ENCODE measurements at places on chromosomes 1 and 21.

DNA sequence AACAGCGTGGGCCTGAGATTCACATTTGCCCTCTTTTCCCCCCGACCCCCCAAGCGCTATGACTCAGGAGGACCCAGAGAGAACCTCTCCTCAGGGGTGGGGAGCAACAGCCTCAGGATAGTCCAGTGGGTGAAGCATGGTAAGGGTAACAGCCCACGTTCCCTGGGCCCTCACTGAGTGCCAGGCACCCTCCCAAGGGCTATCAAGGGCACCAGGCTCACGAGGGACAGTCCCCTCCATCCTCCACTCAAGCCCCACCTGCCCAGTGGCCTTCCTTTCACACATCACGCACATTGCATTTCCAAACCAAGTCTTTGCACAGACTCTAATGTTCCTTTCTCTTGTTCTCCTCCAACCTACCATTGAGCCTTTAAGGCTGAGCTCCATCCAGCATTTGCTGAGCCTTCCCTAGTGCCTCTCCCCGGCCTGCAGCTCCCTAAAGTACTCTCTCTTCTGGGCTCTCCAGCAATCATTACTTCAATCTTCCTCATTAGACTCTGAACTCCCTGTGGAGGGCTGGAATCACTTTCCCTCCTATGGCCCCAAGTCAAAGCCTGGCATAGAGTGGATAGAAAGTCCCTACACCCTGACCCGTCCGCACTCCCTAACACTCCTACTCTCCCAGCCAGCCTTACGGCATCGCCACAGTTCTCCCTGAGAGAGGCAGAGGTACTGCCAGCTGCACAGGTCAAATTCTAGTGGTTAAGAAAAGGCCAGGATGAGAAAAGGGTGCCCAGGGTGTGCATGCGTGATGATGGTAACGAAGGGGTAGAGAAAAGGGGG lies 1.0 kb downstream of the AKR7A2 start:
- no peak for DNase-seq

DNA sequence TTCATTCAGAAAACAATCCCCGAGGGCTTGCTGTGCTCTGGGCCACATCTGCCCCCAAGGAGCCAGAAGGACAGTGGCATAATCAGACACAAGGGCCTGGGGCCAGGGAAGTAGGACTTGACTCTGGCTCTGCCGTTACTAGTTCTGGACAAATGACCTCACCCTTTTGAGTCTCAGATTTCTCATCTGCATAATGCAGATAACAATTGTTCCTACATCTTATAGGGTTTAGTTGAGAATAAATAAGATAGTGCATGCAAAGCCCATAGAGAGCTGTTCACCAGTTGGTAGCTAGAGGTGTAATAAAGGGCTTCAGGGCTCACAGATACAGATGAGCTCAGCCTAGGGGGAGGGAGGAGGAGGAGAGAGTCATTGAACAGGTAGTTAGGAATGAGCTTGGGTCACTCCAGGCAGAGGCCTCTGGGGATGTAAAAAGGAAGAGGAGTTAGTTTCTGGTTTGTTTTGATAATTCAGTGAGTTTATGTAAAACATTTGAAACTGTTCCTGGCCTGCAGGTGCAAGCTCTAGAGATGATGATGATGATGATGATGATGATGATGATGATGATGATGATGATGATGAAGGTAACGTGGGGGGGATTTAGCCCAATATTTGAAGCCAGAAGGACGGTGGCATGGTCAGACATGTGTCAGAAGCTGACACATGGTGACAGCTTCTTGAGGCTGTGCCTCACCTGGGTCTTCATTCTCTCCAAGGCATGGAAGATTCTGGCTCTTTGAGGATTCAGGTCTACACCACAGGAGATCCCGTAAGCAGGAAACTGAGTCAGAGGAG lies 858 bp downstream of the LACTBL1 start:
- no peak for DNase-seq

DNA sequence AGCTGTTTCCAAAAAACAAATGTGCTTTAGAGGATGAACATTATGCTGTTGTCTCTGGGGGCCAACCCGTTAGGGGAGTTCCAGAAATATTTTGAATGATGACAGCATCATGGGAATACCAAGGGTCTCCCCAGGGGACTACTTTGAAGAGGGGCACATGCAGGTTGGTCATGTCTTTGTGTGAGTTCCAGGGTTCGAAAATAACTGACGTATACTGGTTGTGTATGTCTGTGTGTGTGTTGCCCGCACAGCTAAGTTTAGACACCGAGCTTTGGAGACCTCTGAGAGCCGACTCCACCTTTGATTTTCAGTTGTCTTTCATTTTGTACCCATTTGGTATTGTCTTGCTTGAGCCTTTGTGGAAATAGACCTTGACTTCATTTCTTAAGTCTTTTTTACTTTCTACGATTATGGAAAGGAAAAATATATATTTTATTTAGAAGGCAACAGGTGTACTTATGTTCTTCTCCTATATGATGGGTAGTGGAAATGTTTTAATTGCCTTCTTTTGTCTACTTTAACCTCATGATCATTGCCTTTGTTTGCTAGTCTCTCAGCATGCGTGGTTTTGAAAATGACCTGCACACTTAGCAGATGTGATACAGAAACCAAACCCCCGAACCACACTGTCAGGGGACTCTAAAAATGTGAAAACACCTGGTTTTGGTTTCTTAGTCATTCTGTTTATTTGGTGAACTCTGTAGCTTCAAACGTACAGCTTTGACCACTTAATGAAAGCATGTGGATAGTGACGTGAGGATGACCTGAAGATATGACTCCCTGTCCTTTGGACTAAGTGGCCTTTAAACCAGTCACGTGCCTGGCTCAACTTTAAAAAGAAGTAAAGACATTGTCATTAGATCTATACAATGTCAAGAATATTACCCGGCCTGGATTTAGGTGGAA lies 56.5 kb downstream of the GALNT2 start:
- no peak for DNase-seq

GRCh38 chr1:42992054-42992571 lies 33.4 kb upstream of the SLC2A1 start:
- no peak for DNase-seq

GRCh38 chr1:65281846-65282245 lies 27.5 kb upstream of the DNAJC6 start:
- no peak for DNase-seq

DNA sequence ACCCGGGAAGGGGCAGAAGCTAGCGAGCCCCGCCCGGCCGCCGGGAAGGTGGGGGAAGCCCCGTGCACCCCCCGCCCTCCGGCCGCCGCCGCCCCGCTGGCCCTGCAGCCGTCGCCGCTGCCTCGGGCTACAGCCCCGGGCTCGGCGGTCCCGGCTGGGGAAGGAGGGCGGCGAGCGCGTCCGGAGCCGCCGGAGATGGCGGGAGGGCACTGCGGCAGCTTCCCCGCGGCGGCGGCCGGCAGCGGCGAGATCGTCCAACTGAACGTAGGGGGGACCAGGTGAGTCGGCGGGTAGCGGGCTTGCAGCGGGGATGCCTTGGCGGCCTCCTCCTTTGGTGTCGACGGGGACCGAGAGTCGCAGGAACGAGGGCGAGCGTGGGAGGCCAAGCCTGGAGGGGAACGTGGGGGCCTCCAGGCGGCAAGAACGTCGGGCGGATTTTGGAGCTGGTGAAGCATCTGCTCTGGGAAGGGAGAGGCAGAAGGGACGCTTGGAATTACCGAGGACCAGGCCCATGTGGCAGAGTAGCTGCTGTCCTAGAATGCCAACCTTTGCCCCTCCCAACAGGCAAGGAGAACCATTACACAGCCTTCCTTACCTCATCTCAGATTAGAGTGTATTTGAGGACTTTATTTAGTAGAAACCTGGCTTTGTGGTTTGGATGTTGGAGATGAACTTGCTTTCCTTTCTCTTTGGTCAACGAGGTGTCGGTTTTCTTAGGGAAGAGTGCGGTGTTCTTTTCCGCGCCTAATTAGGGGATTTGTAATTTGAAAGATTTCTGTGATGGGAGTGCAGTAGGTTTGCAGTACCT lies 591 bp downstream of the KCTD3 start:
- DNase-seq, result no peak

DNA sequence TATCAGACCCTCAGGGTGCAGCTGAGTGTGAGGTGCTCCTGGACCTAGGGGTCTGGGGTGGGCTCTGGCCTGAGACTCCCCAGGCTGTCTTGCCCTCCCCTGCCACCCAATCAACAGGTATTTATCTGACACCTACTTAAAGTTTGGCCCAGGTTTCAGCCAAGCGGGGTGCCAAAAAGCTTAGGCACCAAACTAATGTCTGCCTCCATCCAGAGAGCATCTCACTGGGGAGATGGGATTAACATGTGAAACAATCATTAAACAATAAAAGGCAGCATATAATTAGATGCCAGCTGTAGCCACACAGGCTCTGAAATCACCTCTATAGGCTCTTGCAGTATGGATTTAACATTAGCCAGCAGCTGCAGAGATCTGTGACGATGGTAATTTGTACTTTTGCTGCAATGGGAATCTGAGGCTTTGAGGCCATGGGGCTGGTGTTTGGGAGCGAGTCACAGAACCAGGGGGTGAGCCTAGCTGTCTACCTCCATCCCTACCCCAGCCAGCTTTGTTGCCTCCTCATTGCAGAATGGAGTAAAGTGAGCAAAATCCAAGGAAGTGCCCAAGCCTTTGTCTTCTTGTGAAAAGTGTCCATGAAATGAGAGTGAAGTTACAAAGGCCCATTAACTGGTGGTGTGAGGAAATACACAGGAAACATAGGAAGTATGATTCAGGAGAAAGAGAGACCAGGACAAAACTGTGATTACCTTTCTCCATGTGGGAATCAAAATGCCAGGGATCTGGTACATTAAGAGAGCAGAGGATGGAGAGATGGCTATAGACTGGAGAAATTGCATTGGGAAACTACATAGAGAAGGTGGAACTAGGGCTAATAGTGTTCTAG lies 36.1 kb downstream of the EIF2D start:
- DNase-seq, result no peak

DNA sequence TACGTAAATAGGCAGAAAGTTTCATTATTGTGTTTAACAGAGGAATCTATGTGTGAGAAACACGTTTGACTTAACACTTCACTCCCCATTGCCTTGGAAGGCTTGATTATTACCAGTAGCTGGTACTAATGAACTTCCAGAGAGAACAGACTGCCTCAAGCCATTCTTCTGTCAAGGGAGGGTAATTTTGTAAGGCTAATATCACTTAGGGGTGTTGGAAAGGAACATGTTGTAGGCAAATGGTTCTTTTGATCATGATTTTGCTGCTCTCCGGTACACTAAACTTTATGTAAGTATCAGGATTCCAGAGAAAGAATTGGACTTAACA lies 1.8 kb downstream of the LAMC1 start:
- no peak for DNase-seq

DNA sequence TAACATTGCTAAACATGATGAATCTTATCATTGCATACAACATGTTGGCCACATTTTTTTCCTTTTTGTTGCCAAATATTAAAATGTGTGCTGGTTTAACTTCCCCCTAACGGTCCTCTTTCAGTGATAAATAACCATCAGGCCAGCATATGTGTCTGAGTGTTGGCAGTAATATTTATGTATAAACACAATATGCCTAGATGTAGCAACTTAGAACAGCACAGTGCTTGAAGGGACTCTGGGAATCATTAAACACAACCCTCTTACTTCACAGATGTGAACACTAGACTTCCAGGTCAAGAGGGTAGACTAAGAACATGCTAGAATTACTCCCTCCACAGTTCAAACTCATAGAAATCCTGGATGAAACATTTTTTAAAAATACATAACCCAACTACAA lies 581.8 kb downstream of the PLPP3 start:
- DNase-seq, result no peak

- DNase-seq, result no peak
Measured at GRCh38 chr1:203173566-203173965, 2.1 kb downstream of the MYBPH start.

- DNase-seq, result no peak
Measured at GRCh38 chr1:174931214-174931613, 68.5 kb upstream of the CACYBP start.

DNA sequence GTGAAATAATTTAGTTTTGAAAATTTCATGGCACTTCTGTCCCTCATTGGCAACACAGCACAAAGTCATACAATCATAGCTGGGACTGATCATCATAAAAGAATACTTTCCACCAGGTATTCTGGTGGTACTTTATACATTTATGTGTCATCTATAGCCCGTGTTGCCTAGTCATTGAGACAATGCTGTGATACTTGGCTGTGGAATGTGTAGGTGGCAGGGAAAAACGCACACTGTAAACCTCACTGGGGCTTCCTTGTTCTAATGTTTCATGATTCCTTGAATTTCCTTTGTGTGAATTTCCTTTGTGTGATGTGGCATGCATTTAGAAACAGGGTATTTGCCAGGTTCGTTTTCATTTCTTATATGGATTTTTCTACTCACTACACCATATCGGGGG lies 118.3 kb downstream of the FMN2 start:
- DNase-seq, result no peak

DNA sequence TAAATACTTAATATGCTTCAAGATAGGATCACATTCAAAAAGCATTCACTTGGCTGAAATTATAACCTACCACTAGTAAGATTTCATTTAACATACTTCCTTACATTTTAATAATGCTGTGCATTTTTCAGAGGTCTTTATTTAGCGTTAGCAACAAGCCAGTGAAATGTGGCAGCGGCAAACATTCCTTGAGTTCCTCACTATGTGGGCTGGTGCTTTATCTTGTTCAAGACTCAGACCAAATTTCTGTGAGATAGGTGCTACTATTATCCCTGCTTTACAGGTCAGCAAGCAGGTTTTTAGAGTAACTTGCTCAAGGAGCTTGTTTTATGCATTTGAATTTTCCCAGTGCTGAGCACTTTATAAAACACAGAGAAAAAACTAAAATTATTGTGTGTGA lies 132.7 kb downstream of the PLPPR4 start:
- no peak for DNase-seq

DNA sequence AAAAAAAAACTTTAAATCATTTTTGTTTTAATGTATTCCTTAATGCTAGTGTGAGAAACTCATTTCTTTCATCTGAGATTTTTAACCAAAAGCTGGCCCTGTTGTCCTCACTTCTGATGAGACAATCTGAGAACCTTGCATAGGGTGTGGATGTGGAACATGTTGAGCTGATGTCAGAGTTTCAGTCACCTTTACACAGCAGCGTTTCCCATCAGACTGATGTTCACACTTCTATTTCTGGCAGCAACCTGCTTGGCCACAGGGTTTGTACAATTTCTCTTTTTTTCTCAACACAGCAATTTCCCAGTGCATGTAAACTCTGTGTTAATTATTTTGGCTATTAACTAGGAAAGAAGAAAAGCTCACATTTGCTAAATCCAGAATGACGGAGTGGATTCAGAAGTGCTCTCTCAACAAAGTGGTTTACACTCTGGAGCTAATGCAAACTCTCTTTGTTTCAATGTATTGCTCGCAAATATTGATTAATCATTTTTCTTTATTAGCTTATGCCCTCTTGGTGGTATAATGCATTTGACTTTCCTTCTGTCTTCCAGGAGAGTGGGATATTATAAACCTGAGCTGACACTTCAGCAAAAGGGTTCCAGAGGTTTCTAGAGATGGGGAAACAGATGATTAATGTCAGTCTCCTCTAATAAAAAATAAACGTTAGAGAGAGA lies 70.5 kb upstream of the HSPA13 start:
- DNase-seq, result no peak

All from activated CD8-positive, alpha-beta memory T cell treated with anti-CD3 and anti-CD28 coated beads for 4 hours (primary cell).